T-helper 2 cell (primary cell): ENCODE measurements at places on chromosomes 1 and 21.
A peak's percentile ranks its signal among the peaks of the same experiment; 100 is the strongest.

- no peak for DNase-seq
These were observed 39.0 kb downstream of the TNFRSF8 start for GRCh38 chr1:12102066-12102465.

DNA sequence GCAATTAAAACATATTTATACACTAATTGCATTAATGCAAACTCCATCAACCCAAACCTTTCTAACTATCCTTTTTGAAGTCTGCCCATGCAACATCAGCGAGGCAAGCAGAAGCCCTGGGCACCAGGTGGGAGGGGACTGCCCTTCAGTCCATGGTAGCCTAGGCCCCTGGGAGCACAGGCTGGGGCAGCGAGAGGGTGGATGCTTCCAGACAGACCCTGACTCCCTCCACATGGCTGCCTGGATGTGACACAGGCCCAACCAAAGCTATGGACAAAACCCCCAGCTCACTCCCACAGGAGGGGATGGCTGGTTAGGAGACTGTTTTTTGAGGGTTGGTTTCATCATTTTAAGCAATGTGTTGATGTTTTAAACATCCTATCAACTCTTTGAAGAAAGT lies 17.8 kb upstream of the LRRC47 start:
- no peak for DNase-seq

DNA sequence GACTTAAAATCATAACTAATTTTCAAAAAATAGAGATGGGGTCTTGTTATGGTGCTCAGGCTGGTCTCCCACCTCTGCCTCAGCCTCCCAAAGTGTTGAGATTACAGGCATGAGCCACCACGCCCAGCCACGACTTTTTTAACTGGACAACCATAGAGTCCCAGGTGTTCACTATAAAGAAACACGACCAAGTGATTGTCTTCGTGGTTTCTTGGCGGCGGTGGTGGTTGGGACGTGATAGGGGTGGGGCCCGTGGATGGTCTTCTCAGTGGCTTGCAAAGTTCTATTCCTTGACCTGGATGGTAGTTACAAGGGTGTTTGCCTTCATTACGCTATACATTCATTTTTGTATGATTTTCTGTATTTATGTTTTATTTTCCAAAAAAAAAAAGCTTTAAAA lies 34.6 kb upstream of the COX20 start:
- no peak for DNase-seq

GRCh38 chr1:203592730-203593129 lies 33.9 kb upstream of the ATP2B4 start:
- DNase-seq = no peak

GRCh38 chr1:164712131-164713036 lies 153.4 kb downstream of the PBX1 start:
- DNase-seq = no peak

GRCh38 chr1:67634396-67634935 lies 50.5 kb upstream of the GADD45A start:
- DNase-seq = no peak

DNA sequence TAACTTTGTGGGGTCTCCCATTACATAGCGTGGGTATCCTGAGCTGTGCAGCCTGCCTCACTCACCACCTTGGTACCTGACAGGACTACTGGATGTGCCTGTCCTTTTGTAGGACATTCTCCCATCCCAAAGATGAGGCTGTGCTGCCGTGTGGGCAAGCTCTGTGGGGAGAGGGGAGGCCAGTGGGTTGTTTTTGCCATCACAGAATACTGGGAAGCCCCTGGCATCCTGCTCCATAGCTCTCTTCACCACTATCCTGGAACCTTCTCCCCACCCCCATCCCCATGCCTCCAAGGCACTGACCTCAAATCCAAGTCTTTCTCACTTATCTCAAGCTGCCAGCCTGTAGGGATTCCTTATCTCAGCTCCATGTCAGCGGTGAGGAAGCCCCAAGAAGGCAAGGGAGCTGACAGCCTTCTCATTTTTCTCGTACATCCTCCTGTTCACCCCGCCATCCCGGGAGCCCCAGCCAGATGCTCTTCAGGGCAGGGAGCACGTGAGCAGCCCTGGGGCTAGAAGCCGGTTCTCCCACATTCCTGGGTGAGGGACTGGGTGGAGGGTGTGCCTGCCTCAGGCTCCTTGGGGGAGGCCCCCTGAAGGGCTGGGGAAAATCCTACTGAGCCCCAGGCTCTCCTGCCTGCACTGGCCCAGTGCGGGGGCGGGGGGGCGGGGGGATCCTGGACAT lies 2.4 kb upstream of the ELF3 start:
- DNase-seq = no peak

- DNase-seq = no peak
These were observed 91.7 kb downstream of the CDC14A start for GRCh38 chr1:100443811-100444571.

GRCh38 chr21:25862596-25862995 lies 127.8 kb downstream of the GABPA start:
- peak; percentile 59 for DNase-seq

- no peak for DNase-seq
These were observed 178.9 kb upstream of the C1orf105 start for GRCh38 chr1:172241540-172241939.

- DNase-seq = no peak
These were observed 109.2 kb downstream of the TNNI3K start for GRCh38 chr1:74344387-74344786.

DNA sequence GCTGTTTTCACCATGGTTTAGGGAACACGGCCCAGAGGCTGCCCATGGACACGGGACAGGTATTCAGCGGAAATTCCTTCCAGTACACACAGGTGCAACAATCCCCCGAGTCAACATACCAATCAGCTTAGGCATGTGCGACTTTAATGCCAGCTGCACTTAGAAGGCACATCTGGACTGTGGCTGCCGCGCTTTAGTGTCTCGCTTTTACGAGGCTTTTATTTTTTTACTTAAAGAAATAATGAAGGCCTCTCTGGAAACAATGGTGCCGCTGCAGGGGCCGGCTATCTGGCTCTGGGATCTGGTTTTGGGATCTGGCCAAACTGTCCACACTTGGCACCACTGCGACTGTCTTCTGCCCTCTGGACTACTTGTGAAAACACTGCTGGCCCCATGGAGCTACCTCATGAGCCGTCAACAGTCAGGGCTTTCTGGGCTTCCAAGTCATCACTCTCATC lies 55.5 kb downstream of the SLC66A1 start:
- DNase-seq = no peak

GRCh38 chr1:48251821-48252220 lies 29.3 kb downstream of the SLC5A9 start:
- no peak for DNase-seq

DNA sequence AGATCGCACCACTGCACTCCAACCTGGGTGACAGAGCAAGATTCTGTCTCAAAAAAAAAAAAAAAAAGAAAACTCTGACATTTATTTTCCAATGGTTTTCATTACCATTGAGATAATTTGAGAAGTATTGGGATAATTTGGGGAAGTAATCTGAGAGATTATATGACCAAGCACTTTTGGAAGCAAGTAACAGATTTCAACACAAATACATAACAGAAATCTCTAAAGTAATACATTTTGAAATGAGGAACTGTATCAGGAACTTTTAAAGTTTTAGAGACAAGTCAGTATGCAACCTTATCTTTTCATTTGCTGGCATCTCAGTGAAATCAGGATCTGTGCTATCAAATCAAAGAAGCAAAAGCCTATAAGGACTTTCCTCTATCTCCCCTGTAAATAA lies 25.4 kb upstream of the SLC16A1 start:
- DNase-seq = no peak

GRCh38 chr1:25917996-25918395 lies 11.8 kb upstream of the STMN1 start:
- DNase-seq = no peak

DNA sequence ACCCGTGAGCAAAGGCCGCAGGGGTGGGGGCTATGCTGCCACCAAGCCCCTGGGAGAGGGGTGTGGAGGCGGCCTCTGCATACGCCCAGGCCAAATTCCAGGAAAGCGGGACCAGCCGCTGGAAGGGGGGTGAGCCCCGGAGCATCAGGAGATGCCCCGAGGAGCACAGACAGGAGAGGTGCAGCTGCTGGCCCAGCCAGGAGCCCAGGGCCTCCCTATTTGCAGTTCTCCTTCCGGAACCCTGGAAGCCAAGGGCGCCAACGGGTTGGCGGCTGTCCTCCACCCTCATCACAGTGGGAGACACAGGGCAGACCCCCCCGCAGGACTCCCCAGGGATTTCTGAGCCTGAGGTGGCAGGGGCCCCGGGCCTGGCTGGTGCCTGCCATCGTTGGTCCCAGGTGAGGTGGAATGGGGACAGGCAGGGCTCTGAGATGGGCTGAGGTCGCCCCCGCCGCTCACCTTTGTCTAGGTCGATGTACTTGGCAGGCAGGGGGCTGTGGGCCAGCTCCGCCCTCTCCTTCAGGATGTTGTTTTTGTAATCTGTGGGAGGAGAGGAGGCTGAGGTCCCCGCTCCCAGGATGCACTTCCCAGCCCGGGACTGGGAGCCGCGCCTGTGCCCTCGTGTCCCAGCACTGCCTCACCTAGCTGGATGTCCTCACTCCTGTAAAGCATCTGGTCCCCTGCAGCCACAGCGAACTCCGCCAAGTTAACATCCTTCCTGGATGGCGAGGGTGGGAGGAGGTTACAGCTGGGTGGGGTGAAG lies 4.4 kb upstream of the DVL1 start:
- no peak for DNase-seq
